ENCODE measurements at places on chromosomes 4 and X. TPM values are rescaled to one million over a fixed set of nuclear protein-coding genes. Genes with fewer than 3 reads are reported as not detected.

Gene PF4V1
- not detected for polyA plus RNA-seq

DNA sequence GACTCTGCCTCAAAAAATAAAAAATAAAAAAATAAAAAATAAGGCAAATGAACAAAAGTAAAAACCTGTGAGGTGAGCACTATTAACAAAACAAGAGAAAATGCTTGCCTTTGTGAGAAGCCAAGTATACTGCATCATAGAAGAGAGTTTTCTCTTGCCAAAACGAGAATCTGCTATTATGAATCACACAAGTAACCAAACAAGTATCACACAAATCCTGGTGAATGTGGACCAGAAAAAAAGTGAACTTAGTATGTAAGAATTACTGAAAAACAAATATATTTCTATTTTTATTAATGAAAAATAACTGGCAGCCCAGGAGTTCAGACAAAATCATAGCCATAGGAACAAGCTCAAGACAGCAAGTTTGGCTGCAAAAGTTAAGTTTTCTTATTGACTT is 193.5 kb downstream of the PDGFC start:
- no peak for DNase-seq

GRCh38 chr4:64712590-64712989 is 303.3 kb upstream of the TECRL start:
- DNase-seq, result no peak

GRCh38 chr4:106985830-106986229 is 50.3 kb downstream of the DKK2 start:
- no peak for DNase-seq

Gene SSX2B
- 0.16 TPM for polyA plus RNA-seq

- no peak for DNase-seq
These were observed 135.2 kb downstream of the STK32B start for GRCh38 chr4:5186271-5187064.

Gene MBNL3
- polyA plus RNA-seq, result 0.21 TPM

DNA sequence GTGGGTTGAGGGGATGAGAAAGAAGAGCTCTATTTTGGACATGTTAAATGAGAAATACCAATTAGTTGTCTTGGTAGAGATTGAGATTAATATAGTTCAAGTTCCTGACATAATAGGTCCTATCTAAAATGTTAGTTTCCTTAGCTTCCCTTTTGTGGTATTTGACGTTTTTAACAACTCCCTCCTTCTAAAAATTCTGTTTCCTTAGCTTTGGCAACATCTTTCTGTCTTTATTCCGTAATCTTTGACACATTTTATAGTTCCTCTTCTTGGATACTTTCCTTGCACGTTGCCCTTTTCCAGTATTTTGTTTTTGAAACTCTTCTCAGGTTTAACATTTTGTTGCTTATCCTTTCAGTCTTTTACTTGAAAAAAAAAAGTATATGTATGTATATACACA is 36.9 kb downstream of the LAMTOR3 start:
- no peak for DNase-seq

GRCh38 chrX:22063284-22063683 is 31.2 kb downstream of the PHEX start:
- no peak for DNase-seq

- DNase-seq, result peak; percentile 2
These were observed 60.6 kb downstream of the GABRA2 start for GRCh38 chr4:46329118-46329976.

- DNase-seq, result no peak
These were observed 5.5 kb downstream of the IBSP start for GRCh38 chr4:87804871-87805270.

GRCh38 chrX:21155916-21156315 is 218.3 kb upstream of the CNKSR2 start:
- no peak for DNase-seq

Gene SPANXB1
- polyA plus RNA-seq, result not detected

All from SK-N-SH (cell line).